ENCODE measurements at places on chromosomes 7 and 10.

- DNase-seq, result no peak
Observed at GRCh38 chr7:96173781-96174180, 148.1 kb downstream of the SLC25A13 start.

DNA sequence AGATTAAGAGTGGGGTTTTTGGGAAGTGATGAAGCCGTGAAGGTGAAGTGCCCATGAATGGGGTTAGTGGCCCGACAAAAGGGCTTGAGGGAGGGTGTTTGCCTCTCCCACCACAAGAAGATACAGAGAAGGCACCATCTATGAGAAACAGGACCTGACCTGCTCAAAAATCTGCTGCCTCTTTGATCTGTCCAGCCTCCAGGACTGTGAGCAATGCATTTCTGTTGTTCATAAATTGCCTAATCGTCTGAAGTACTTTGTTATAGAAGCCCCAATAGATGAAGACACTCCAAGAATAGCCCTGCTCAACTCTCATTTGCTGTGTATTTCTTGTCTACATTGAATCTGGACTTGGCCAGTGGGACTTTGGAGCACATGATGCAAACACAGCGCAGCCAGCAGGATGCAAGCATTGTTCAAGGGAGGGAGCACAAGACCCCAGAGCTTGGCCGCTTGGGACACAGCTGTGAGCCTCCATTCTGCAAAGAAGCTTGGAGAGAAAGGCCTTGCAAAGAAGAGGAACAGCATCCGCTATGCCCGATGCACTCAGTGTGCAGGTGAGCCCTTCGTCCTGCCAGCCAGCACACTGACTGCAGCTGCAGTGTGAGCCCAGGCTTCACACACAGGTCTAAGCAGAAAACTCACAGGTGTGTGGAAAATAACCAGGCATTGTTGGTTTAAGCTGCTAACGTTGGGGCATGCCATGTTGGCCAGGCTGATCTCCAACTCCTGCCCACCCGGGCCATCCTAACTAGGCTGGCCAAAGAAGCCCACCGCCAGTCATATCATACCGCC lies 73.2 kb upstream of the KLF6 start:
- no peak for DNase-seq

GRCh38 chr10:95841661-95842498 lies 65.9 kb upstream of the CC2D2B start:
- peak; percentile 77 for DNase-seq

DNA sequence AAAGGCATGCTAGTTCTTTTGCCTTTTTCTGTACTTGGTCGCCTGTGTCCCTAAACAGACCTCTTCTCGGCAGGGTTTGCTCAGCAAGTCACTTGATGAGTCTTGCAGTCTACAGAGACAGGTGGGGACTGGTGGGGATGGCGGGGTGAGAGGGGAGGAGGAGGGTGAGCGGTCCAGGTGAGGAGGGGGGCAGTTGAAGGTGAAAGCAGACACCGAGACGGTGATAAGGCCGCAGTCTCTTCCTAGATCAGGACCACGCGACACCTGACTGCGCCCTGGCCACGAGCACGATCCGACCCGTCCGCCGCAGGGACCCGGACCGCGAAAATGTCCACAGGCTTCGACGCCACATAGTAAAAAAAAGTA lies 566 bp downstream of the ASNS start:
- no peak for DNase-seq

- DNase-seq, result peak; percentile 12
Observed at GRCh38 chr7:29145553-29146056, 732 bp downstream of the CPVL start.

DNA sequence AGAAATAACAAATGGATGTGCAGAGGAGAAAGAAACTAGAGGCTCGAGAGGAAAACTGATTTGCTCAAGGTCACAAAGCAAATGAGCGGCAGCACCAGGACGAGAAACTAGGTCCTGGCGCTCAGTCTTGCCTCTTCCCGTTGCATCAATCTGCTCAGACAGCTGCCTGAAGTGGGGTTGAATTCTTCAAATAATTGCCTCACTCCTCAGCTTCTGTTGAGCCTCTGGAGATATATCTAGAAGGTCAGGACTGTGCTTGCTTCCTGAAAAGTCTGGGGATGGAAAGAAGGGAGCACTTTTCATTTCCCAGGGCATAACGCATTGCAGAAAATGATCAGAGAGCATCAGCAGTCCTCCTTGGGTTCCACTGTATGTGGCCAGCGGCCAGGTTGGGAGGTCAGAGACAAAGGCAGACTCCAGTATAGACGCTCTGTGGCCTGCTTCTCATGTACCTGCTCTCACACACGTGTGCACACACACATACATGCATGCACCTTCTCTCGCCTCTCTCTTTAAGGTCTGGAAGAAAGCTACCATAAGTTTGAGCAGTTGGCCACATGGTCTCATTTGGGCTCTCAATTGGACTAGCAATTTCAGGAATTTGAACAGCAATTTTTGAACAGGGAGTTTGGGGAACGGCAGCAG lies 83.7 kb upstream of the DUSP5 start:
- no peak for DNase-seq

- DNase-seq, result peak; percentile 48
Observed at GRCh38 chr7:137801003-137801402, 45.8 kb downstream of the DGKI start.

DNA sequence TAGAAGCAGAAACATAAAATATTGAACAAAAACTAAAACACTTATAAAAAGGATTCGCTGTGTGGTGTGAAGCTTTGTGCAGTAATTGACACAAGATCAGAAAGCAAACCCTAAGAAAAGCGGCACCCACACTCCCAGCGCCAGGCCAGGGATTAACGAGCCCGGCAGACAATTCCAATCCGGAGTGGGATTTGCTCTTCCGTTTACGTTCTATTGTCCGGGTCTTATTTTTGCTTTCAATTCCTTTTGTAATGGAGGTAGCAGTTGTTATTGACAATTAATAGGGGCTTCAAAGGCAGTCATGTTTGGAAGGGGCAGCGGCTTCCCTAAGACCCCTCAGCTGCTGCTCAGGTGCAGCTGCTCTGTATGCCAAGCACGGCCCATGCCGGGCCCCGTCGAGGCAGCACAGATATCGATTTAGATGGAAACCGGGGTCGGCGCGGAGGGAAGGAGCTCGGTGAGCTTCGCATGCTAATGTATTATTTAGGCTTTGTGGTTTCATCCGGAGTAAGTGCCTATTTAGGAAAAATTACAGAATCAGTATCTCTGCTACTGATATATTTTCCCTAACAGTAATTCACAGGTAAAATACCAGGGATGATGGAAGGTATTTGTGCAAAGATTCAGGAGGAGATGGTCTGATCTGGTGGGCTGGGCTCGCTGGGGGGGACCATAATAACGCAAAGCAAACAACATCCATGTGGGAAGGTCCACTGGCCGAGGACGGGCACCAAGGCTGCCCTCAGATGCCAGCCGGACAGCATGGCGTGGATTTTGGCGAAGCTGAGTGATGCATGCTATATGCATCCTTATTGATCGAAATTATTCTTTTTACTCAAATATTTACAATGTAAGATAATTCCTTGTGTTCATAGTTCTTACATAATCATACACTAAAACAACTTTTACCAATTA lies 561.7 kb downstream of the PTPRN2 start:
- no peak for DNase-seq

- DNase-seq, result no peak
Observed at GRCh38 chr10:124508070-124508667, 46.5 kb downstream of the LHPP start.

- DNase-seq, result peak; percentile 25
Observed at GRCh38 chr10:22321924-22322640, 1.2 kb downstream of the BMI1 start.

- peak; percentile 36 for DNase-seq
Observed at GRCh38 chr7:135510592-135511183, 786 bp upstream of the CNOT4 start.

- DNase-seq, result no peak
Observed at GRCh38 chr10:119536508-119537025, 6.0 kb downstream of the RGS10 start.

GRCh38 chr7:17772581-17773288 lies 167.6 kb downstream of the SNX13 start:
- DNase-seq, result no peak

GRCh38 chr7:153835103-153835502 lies 217.1 kb upstream of the DPP6 start:
- DNase-seq, result no peak

- peak; percentile 94 for DNase-seq
Observed at GRCh38 chr10:122504610-122504950, 43.2 kb downstream of the HTRA1 start.

DNA sequence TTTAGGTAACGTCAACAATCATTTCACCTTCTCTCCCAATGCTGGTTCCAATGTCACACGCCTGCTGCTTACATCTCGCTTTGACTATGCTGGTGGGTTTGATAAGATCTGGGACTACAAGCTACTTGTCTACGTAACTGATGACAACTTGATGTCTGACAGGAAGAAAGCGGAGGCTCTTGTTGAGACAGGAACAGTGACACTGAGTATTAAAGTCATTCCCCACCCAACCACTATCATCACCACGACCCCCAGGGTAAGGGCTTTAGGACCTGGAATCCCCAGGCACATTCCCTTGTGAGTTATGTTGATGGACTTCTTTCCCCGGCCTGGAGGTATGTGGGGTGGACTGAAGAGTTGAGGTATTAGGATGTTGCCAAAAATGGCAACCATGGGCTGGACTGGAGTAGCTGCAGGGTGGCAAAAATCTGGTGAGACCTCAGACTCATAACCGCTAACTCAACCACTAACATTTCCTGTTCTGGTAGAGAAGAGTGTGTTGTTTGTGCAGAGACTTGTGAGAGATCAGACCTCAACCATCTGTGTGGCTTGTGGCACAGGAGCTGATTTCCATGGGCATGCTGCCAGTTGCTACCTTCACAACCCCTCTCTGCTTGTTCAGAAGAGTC lies 59.2 kb downstream of the CDHR3 start:
- DNase-seq, result no peak

DNA sequence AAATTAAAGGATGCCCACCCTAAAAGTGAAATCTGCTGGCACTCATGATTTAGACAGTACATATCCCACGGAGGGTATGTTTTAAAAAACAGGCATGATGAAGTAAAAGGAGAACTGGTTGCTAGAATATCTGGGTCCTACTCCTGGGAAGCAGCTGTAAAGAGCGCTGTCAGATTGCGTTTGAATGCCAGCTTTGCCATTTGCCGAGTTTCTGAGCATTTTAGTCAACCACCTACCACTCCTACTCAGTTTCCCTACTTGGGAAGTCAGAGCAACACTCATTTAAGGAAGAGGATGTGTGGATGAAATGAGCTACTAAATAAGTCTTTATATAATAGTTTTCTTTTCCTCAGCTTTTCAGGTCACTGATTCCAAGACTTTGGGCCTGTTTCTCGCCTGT lies 1.1 kb upstream of the UMAD1 start:
- DNase-seq, result no peak

GRCh38 chr10:127887541-127888415 lies 5.0 kb downstream of the CLRN3 start:
- DNase-seq, result no peak

DNA sequence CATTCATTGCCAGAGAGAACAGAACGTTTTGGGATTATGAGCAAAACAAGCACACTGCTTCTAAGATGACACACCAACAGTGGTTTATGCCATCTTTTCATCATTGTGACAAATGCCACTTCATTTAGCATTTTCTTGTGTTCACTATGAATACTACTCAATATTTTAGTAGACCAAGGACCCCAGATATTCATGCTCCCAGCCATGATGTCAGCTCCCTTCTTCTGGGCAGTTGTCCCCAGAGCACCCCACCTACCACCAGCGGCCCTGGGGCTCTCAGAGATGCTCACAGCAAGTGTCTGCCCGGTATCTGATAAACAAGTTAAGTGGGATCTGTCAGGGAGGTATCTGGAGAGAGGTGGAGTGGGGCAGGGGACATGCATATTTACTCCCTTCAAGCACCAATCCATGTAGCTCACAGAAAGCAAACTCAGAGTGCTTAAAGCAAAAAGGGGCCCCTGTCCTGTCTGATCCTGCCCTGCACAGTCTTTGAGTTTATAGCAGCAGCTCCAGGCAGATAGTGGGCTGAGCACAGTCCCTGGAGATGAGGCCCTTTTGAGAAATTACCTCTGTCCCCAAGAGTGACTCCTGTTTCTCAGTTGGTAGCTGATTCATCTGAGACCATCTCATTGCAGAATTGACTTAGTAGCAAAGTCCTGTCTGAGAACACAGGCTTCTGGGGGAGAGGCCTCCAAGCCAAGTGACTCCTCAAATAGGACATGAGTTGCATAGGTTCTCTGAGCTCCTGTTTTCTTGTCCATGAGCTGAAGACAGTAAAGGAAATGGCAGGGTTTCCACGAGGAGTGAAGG lies 281.8 kb upstream of the KLF6 start:
- DNase-seq, result no peak

- DNase-seq, result no peak
Observed at GRCh38 chr10:49168831-49169500, 19.2 kb downstream of the TMEM273 start.

DNA sequence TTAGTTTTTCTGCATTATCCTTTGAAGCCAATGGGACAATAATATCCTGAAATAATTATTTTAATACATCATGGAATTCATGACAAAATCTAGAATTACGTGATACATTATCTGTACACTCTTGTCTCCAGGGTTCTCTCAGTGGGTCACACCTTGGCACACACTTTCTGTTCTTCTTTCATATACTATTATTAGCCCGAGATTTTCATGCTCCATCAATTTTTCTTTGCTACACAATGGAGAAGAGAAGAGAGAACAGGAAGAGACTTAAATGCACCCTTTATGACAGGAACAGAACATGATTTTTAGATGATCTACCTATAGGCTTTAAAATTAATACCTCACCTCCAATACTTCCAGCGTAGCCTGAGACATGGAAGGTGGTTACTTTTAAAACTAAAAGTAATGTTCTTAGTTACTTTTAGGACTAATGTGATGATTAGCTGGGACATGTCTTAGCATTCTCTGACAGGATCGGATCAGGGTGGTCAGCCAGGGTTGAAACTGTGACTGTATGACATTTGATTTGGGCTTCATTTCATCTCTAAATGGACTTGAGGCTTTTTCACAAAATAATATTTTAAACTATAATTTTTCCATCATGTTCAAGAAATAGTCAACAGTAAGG lies 148.2 kb upstream of the WNT16 start:
- DNase-seq, result no peak

DNA sequence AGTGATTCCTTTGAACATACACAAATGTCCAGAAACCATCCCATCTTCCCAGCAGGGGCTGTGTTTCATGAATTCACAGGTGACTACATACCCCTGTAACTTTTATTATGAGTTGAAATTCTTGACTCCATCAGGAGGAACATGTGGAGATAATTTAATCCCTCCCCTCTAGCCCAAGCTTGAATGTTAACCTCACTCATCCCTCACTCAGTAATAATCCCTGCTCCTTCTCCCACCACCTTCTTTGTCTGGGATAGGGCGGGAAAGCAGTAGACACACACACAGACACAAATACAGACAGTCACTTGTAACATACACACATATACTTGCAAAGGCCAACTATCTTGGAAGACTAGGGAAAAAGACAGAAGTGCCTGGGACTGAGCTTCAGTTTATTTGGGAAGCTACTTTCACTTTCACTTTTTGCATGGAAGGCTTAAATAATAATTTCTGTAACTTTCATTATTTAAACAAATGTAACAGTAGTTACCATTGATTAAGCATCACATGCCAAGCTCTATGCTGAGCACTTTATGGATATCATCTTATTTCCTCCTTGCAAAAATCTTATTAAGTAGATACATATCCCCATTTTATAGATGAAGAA lies 7.3 kb downstream of the AASS start:
- DNase-seq, result peak; percentile 34

GRCh38 chr7:93365341-93365740 lies 133.2 kb downstream of the VPS50 start:
- no peak for DNase-seq

All from MCF 10A (cell line).